ENCODE measurements at places on chromosomes 1 and 21.

GRCh38 chr1:23791516-23792047, 637 bp downstream of the LYPLA2 start:
- peak; percentile 59 for DNase-seq

DNA sequence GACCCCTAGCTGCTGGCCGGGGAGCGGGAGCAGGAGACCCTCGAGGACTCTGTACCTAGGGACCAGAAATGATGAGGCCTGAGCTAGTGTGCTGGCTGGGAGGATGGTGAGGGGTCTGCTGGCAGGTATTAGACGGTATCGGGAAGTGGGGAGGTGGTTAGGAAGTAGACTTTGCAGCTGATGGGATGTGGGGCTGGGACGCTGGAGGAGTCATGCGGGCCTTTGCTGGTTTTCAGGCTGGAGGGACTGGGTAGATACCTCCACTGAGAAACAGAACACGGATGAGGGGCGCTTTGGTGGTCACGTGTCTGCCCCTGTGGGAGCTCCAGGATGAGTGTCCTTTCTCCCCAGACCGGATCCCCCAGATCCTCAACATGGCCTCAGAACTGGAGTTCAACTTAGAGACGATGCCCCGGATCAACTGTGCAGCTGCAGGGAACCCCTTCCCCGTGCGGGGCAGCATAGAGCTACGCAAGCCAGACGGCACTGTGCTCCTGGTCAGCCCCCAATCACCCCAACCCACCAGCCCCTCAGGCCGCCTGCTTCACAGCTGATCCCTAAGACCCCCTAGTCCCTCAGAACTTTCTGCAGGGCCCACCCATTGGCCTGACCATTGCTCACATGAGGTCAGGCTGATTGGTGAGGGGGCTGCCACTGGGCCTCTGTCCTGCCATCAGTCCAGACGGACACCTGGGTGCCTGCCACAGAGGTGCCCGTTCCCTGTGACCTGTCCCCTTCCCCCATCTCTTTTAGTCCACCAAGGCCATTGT, 8.0 kb downstream of the TIE1 start:
- no peak for DNase-seq

GRCh38 chr1:147062956-147063355, 109.3 kb downstream of the PRKAB2 start:
- no peak for DNase-seq

- DNase-seq = no peak
Observed at GRCh38 chr1:56436912-56437417, 142.4 kb downstream of the PLPP3 start.

DNA sequence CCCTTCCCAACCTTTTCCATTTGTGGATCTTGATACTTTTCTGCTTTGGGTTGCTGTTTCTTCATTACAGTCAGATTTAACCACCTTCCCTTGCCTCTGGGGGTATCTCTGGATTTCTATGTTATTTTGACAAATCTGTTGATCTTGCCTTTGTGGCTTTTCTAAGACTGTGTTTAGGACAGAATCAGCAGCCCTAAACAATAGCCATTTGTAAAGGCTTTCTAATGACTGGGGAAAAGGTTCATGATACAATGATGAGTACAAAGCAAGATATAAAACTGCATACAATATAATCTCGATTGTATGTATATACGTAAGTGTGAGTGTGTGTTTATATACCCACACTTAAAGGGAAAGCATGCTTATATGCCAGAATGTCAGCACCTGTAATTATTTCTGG, 27.8 kb downstream of the FAM20B start:
- DNase-seq = no peak

GRCh38 chr1:214584805-214585766, 17.9 kb upstream of the CENPF start:
- peak; percentile 85 for DNase-seq

GRCh38 chr1:41673378-41673777, 188.9 kb upstream of the EDN2 start:
- DNase-seq = no peak

DNA sequence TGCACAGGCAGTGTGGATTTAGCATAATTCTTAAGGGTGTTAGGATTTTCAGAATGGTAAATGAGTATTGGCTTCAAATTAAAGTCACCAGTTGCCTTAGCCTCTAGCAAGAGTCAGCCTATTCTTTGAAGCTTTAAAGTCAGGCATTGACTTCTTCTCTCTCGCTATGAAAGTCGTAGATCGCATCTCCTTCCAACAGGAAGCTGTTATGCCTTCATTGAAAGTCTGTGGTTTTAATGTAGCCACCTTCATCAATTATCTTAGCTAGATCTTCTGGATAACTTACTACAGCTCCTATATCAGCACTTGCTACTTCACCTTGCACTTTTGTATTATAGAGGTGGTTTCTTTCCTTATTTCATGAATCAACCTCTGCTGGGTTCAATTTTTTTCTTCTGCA, 320.2 kb downstream of the PTPRC start:
- no peak for DNase-seq

- peak; percentile 99 for DNase-seq
Observed at GRCh38 chr1:201310986-201311355, 27.7 kb downstream of the PKP1 start.

GRCh38 chr21:44582055-44582454, 1.7 kb upstream of the KRTAP10-5 start:
- DNase-seq = no peak

DNA sequence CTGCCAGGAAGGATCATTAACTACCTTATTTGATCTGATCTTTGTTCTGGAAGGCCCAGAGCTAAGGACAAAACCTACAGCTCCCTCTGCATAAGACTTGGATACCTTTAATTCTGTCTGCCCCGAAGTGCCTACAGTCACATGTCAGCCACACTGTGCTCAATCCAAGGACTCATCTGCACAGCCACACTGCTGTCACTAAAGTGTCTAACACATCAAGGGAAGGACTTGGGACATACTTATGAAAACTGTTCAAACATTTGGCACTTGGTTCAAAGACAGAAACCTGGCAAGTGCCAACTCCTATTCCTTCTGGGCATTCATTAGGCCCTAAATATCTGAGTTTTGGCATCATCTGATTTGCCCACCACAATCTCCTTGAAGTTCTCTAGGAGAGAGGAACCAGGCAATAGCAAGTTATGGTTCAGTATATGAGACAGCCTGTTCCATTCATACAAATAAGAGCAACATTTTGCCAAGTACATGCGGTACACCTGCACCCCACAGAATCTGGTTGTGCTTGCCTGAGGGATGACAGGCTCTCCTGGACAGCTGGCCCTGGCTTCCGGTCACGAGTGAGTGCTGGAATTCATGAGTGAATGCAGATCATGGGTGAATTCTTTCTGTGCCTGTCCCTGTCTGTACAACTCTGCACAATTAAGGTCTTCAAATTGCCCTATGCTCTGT, 105.9 kb downstream of the KCNK1 start:
- DNase-seq = no peak

GRCh38 chr1:173418107-173418985, 58.8 kb upstream of the PRDX6 start:
- DNase-seq = no peak

GRCh38 chr1:83787246-83787998, 211.5 kb downstream of the TTLL7 start:
- no peak for DNase-seq

- peak; percentile 1 for DNase-seq
Observed at GRCh38 chr1:77370583-77371306, 88.9 kb downstream of the AK5 start.

- DNase-seq = no peak
Observed at GRCh38 chr1:29607236-29607635, 370.9 kb downstream of the PTPRU start.

DNA sequence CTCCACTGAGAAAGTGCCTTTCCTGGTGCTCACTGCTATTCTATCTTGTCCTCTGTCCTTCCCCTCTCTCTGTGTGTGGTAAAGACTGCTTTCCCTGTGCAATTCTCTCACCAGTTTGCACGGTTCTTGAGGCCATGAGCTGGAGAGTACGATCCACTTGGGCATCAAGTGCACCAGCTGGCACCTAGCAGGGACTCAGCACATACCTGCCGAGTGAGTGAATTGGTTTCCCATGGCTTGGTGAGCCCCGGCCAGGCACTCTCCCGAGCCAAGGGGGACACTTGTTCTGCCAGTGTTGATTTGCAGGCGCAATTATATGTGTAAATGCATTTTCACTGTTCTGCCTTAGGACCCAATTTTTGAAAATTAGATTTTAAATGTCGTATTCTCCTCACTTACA, 313.5 kb downstream of the DISC1 start:
- no peak for DNase-seq

DNA sequence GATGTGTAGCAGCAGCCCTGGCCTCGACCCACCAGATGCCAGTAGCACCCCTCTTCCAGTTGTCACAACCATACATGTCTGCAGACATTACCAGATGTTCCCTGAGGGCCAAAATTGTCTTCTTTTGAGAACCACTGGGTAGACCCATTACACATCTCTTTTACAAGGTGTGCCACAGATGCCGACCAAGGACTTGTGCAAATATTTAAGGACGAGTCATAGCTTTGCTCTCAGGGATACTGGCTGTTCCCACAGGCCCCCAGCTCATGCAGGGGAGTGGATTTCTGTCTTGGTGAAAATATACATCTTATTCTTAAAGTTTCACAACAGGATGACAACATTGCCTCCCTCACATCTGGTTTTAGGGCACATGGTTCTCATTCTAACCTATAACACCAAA, 59.4 kb upstream of the ZBTB18 start:
- no peak for DNase-seq

DNA sequence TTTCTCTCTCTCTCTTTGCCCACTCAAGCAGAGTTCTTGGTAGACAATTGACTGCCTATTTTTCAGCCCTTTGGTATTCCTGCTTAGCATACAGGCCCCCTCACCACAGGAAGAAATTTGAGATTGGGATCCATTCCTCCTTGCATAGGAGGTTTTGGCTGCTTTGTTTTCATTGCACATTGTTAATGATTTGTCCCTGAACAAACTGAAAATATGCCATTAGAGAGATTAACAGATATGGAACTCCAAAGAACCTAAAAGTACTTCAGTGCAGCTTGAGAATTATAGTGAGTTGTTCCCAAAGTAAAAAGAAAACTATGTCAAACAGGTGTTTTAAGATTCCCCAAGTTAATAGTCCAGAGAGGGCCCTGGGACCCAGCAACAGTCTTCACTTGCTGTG, 200.0 kb downstream of the TTLL7 start:
- no peak for DNase-seq

GRCh38 chr1:27011058-27011764, 1.4 kb downstream of the TENT5B start:
- peak; percentile 95 for DNase-seq

DNA sequence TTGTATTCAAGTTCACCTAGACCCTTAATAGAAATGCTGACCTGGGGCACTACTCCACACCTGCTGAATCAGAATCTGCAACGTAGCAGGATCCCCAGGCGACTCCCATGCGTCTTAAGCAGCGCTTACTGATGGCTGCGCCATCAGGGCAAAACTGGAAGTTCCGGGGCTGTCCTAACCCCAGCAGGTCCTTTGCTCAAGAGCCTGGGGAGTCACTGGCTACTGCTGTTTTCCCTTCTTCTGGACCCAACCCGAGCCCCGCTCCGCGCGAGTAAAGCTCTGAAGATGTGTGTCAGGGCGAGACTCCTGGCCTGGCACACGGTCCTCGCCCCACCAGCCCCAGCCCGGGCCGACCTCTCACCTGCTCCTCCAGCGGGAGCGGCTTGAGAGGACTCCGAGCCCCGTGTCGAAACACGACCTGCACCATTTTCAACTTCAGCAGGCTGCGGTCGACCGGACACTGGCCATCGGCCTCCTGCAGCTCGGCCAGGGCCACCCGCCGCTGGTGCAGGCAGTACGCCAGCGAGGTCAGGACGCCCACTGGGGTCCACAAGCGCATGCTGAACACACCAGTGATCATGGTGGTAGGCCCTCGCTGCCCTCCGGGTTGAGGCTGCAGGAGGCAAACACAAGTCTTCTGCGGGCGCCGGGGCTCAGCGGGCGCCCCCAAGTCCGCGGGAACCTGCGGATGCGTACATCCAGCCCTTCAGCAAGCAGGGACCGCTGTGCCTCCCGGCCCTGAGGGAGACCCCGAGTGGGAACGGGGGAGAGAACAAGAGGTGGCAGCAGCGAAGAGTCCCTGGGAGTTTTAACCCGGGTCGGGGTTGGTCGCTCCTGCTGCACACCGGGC, 630 bp downstream of the ACP6 start:
- peak; percentile 74 for DNase-seq

DNA sequence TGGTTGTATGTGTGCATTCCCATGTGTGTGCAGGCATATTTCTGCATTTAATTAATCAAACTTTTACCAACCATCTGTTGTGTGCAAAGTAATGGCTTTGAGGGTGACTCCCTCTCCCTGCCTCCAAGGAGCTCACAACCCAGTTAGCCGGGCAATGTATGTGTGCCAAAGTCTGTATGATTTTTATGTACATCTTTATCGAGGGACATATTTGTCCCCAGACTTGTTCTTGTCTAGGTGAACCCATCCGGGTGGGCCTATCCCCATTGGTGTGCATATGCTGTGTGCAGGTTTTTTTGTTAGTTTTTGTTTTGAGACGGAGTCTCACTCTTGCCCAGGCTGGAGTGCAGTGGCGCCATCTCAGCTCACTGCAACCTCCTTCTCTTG, 1.8 kb downstream of the SYTL1 start:
- DNase-seq = no peak

DNA sequence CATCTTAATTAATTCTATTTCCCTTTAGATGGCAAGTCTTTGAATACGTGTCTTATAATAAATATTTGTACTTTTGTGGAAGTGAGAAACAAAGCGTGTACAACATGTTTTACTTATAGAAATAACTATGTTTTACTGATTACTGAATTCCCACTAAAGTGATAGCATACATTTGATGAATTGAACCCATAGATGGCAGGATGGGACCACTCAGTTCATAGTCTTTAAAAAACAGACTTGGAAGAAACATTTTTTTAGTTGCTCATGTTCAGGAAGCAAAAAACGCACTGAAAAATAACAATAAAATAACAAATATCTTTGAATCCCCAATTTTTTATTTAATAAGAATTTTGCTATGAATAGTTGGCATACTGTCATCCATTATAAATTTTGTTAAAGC, 507.1 kb upstream of the ZRANB2 start:
- peak; percentile 29 for DNase-seq

DNA sequence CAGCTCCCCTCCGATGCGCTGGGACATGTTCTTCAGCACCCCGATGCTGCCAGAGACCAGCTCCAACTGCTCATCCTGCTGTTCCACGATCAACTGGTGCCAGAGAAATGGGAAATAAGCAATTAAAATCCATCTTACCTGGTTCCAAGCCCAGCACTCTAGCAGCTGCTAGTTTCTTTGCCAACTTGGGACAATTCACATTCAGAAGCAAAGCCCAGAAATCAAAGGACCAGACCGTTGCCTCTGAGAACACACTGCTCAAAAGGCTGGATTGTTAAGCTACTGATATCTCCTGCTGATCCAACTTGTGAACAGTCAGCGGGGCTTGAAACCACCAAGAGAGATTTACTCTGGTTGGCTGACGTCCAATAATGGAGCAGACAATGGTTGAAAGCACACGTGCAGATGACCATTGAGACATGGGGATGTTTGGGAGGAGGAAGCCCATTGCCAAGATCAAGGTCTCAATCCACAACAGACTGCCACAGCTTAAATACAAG, 34.4 kb downstream of the STX6 start:
- no peak for DNase-seq

DNA sequence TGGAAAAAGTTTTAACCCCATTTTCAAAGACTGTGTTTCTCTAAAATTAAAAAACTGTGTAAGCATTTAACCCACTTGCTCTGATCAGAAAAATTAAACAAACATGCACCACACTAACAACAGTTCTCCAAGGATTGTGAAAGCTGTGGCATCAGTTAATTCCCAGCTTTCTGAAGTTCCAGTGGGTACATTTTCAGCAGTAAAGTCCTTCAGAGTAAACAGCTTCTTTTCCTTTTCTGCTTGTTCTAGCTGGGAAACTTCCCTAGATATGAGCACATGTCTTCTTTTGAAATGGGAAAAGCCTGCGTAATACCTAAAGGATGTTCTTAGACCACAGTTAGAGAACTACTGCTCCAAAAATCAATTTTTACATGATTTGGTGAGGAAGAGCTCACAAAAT, 11.1 kb downstream of the PRRX1 start:
- no peak for DNase-seq

All from MCF 10A (cell line).